ENCODE measurements at places on chromosomes 16 and 17.
A peak's percentile ranks its signal among the peaks of the same experiment; 100 is the strongest.

- peak; percentile 58 for DNase-seq
Measured at GRCh38 chr17:48625495-48626244, 488 bp downstream of the HOXB9 start.

DNA sequence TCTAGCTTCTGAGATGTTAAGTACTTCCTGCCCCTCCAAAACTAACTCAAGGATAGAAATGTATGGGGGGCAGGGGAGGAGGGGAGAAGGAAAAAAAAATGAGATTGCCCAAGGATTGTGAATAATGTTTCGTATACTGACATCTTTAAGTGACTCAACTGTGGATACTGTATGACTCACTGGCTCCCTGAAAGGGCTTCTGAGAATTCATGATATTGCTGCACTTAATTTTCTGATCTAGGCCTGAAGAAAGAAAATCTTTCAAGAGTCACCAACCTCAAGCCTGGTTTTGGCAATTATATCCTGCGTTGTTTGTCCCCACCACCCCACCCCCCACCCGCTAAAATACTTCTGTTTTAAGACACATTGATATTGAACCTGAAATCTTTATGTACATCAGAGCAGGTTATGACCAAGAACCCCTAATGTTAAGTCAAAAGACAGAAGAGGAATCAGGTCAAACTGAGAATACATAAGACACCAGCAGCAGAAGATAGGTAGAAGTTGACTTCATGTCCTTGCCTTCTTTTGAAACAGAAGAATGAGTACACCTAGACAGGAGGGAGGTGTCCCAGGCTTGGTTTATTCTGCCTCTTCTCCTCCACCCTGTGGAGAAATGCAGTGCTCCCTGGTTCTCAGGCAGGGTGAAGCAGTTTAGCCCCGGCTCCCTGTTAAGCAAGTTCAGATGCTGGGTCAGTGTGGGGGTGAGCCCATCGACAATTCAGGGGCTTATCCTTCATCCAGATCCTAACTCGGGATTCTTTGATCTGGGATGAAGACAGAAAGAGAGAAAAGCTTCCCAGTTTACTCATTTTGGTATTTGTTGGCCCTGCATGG lies 3.3 kb upstream of the FBXL20 start:
- no peak for DNase-seq

GRCh38 chr17:40151414-40151963 lies 11.2 kb downstream of the CASC3 start:
- no peak for DNase-seq

DNA sequence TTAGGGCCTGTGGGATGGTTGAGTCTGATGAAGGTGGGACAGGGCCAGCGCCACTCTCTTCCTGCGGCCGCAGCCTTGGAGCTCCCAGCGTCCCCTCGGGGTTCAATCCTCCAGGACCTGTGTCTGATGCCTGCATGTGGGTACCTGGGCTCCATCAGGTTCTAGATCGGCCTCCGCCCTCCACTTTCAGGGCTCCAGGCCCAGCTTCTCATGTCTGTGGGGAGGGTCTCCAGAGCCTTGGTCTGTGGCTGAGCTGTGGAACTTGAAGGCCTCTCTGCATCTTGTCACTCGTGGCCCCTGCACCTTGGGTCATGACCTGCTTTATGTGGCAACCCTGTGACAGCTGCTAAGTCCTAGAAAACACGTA lies 89.8 kb upstream of the ZNF750 start:
- DNase-seq, result no peak

GRCh38 chr16:54175552-54176375 lies 110.8 kb downstream of the IRX3 start:
- no peak for DNase-seq

DNA sequence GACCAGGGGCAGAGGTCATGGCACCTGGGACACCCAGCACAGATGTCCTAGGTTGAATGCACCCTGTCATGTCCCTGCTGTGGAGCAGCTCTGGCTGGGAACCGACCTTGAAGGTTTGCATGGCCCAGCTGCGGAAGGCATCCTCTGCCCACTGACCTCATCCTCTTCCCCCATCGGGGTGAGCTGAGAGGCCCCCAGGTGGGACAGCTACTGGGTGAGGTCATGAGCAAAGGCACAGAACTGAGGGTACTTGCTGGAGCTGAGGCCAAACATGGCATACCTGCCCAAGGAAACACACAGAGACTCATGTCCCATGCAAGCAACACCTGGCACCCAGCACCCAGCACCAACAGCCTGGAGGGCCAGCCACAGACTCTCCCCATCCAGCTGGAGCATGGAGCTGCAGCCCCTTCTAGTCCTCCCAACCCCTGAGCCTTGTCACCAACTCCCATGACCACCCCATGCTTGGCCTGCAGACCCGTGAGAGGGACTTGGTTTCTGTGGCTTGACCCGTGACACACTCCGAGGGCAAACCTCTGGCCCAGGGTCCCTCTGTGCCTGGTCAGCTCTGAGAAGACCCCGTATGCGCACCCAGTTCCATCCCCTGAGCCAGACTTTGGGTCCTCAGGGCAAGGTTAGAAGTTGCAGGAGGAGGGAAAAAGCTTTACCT lies 33.1 kb downstream of the LGALS9 start:
- no peak for DNase-seq

- no peak for DNase-seq
Measured at GRCh38 chr17:65750631-65751115, 189.2 kb upstream of the AXIN2 start.

GRCh38 chr17:42475835-42476234 lies 17.2 kb downstream of the ATP6V0A1 start:
- no peak for DNase-seq

- peak; percentile 85 for DNase-seq
Measured at GRCh38 chr17:68346448-68346847, 55.2 kb downstream of the ARSG start.

- no peak for DNase-seq
Measured at GRCh38 chr16:35182043-35182677, 1722.7 kb downstream of the TP53TG3F start.

DNA sequence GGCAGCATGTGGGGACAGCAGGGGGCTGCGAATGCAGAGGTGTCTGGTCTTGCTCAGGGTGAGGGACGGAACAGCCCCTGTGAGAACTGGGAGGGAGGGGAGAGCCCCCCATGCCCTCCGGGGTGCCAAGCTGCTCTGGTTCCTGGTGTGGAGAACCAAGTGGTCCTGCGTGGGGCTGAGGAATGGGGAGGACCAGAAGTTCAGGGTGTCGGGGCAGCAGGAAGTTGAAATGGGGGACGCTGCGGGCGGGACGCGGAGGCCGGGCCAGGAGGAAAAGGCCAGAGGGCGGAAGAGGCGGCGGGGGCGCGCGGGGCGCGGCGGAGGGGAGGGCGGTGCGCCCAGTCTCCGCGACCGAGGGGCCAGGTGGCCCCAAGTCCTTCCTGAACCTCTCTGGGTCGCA lies 3.6 kb downstream of the ALDH3A1 start:
- no peak for DNase-seq

DNA sequence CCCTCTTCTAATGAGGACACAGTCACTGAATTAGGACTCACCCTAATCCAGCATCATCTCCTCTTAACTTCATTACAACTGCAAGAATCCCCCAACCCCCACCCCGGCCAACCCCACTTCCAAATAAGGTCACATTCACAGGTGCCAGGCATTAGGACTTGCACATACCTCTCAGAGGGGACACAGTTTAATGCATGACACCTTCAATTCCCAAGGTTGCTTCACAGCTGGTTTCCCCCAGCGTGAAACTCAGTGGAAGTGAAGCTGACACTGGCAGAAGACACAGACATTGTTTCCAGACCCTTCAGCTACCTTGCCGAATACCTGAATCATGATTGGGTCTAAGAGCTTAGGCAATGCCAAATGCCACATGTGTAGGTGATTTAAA lies 217.0 kb upstream of the DYNLRB2 start:
- no peak for DNase-seq

GRCh38 chr17:54015734-54016133 lies 193.0 kb downstream of the KIF2B start:
- no peak for DNase-seq
